ENCODE measurements at places on chromosomes 16 and 17.

DNA sequence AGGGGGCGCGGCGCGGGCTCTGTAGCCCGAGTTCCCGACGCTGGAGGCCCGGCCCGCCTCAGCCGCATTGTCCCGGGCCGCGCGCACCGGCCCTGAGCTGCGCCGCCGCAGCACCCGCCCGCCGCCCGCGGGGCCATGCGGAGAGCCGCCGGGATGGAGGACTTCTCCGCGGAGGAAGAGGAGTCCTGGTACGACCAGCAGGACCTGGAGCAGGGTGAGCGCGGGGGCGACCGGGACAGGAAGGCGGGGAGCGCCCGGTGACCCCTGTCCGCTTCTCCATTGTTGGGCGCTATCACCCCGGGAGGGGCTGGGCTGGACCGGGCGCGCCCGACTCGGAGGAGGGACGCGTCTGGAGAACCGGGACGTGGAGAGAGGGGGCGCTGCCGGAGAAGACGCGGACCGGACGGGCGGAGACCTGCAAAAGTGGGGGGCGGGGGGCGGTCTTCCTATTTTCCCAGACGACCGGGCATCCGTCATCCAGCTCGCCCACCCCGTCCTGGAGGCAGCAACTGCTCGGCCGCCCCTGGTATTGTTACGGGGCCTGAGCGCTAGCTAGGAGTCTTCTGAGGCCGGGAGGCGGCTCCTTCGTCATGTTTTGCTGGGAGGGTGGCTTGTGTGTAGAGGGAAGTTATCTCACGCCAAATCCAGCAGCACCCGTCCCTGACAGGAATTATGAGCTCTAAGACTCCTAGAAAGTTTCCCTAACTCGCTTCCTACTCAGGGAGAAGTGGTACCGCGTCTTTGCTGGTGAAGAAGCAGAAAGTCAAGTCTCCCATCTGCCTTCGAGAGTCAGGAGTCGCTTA lies 678 bp downstream of the CDR2L start:
- no peak for DNase-seq

DNA sequence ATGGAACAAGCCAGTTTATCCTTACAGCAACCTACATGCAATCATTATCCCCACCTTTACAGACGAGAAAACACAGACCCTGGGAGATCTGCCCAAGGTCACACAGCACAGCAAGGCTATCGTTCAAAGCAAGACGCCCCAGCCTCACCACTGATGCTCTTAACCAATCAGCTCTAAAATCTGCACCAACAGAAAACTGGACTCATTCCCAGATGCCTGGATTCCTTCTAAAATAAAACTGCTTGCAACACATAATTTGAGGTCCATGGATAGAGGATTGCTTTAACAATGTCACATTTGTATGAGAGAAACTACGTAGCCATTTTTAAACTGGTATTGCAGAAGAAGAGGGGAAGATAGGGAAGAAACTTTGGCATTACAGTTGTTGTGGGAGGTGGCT lies 6.8 kb downstream of the COTL1 start:
- DNase-seq: no peak

DNA sequence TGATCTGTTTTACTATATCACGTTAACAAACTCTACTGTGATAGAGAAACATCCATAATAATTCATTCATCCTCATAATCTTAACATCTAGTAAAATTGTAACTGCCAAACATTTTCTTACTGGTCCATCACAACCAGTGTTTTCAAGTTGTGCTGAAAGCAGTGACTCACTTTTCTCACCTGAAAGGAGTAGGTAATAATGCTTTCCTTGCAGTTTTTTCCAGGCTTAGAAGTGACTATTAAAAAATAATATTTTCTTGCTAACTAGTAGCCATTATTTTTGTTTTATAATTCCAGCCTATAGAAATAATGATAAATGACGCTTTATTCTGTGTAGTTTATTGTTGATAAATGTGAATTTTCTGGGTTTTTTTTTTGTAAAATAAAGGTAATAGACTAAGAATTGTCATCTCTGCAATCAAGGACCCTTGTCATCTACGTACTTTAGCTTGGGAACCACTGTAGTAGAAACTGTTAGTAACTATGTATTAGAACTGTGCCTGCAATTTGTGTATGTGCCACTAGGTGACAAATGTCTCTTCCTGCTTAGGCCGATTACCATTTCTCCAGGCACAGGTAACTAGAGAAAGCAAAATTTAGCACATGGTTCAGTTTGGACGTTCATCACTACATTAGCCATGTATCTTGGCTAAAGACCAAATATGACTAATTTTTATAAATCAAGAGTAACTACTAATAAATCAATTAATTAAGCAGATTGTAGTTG lies 409.4 kb upstream of the ERCC4 start:
- no peak for DNase-seq

DNA sequence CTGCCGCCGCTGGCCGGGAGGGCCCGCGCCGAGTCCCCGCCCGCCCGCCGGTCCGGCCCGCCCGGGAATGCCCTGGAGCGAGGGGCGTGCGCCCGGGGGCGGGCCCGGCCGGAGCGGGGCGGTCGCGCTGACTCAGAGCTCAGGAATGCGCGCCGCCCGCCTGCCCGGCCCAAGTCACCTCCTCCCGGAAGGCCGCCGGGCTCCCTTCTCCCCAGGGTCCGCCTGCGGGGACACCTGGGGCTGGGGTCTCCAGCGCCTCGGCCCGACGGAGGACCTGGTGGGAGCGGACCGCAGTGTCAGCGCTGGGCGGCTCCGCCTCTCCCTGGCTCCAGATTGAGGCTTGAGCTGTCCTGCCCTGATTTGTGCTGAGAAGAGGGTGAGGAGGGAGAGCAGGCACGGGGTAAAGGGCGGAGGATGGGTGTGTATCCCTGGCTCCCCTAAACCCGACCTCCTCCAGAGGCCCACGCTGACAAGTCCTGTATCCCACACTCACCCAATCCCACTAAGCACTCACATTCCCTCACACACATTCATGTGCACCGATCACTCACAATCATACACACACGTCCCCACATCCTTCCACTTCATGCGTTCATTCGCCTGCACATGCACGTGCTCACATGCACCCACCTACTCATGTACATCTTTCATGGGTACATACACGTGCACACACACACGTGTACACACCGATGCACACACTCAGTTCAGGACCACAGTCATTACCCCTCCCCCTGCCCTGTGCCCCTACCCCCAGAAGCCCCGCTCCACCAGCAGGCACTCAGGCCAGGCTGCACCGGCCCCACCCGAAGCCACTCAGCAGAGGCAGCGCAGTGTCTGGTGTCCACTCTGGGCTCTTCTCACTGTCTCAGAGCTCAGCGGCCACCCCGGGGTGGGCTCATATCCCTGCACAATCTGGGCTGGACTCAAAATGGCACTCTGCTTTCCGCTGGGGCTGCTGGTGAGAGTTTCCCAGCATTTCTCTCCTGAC lies at the start of gene RHBDF1:
RHBDF1 (minus strand) TSS at position 71 of the 988 bp plus-strand sequence. CDS start 7,616 bp downstream, outside the sequence.
- no peak for DNase-seq

GRCh38 chr17:76644995-76645394 lies 1.4 kb upstream of the ST6GALNAC1 start:
- no peak for DNase-seq

GRCh38 chr16:57623251-57624043 lies 5.0 kb upstream of the ADGRG1 start:
- no peak for DNase-seq

- no peak for DNase-seq
Measured at GRCh38 chr16:27993587-27993986, 69.9 kb downstream of the GSG1L start.

DNA sequence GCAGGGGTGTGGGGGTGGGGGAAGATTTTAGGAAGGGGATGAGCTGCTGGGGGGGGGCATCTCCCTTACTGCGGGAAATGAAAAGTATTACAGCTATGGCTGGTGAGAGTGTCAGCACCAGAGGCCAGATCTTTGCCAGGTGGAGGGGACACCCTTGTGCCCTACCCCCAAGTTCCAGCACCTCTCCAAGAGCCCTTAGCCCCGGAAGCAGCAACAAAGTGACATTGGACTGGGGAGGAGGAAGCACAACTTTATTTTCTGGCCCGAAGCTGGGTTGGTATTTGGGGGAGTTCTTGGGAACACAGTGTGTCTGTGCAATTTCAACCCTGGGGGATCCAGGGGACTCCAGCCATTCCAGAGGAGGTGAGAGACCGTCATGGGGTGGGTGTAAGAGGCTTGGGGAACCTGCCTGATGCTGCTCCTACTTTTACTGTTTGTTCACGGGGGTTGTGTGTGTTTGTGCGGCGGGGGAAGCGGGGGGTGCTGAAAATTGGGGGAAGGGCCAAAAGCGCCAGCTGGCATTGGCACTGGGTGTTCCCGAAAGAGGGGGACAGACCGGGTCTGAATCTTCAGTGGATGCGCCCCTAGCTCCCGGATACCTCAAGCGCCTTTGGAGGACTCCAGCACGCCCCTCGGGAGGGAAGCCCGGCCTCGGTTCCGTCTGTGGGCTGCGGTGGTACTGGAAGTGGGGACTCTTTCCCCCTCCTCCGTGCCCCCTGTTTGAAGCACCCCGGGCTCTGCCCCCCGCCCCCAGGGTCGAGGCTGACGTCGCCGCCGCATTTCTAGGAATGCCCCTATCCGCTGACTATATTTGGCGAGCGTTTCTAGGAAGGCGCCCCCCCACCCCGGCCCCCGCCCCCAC lies 230.3 kb downstream of the MRTFB start:
- peak; percentile 83 for DNase-seq

DNA sequence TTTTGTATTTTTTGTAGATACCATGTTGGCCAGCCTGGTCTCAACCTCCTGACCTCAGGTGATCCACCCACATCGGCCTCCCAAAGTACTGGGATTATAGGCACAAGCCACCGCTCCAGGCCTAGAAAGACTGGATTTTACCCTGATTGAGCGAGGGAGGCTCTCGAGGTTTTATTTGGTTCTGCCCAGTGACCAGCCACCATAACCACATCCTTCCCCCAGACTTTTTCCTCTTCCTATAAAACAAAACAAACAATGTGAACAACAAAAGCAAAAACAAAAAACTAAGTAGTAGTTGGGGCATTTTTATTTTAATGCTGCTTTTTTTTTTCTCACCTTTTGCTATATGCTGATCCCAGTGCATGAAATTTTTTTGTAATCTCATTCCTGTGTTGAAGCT lies 509.6 kb downstream of the MAF start:
- peak; percentile 44 for DNase-seq

DNA sequence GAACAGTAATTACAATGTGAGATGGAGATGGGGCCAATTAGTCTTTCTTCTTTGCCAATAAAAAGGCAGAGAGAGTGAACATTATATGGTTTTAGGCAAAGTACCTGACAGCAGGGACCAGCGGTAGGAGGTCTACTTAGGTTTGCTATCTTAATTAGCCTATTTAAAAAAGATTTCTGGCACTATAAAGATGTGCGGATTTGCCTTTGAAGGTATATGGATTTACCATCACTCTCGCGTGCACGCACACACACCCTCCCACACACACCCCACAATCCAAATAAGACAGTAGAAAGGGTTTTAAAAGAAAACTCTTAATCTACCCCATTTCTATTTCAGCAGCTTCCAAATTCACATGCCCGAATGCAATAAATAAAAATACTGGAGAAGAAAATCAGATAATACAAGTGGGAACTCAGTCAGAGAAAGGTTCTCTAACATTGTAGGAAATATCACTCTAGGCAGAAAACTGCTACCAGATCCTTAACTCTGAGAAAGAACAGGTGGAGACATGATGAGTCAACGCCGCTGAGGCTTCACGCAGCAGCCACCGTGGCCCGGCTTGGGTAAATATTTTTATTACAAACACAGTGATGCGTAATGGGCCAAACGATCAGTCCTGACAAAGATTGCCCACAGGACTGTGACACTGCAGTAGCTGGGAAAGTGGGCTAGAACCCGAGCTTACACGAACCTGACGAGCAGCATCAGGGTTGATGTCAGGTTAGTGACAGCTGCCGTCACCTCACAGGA lies 66.6 kb upstream of the AXIN2 start:
- no peak for DNase-seq

DNA sequence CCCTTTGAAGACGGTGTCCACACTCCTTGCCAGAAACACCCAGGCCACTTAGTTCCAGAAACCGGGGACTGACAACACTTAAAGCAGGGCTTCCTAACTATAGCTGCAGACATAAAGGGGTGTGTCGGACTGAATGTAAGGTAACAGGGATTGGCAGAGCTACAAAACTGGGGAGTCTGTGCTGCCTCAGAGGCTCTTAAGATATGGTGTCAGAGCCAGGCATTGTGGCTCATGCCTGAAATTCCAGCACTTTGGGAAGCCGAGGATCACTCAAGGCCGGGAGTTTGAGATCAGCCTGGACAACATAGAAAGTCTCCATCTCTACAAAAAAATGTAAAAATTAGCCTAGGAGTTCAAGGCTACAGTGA lies 14.2 kb upstream of the NLRC3 start:
- no peak for DNase-seq

DNA sequence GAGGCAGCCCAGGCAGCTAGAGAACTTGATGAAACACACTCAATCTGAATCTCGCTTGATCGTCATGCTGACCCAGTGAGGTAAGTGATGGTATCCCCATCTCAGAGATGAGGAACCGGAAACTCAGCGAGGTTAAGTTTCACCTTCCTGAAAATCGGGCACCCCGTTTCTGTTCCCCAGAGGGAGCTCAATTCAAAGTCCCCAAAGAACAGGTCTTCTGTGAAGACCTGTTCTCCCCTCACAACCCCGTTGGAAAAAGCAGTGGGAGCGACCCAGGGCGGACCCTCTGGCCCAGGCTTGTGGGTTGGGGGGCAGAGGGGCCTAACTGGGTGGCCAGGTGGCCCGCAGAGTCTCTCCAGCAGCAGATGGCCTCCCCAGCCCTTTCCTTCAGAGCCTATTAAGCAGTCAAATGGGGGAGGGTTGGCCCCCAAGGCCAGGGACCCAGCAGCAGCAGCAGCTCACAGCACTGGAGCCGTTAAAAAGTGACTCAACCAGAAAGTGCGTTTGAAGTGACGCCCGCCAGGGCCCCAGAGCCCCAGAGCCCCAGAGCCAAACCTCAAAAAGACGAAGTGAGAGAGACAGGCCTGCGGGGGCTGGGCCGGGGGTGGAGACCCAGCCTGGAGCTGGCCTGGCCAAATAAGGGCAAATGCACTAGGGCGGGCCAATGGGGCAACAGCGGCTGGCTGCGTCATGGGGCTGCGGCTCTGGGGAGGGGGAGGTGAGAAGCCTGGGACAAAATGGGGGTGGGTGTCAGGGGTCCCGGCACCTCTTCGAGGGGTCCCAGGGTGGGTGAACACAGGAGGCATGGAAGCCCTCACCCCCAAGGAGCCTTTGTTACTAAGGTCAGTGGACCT lies 9.2 kb upstream of the TSPOAP1 start:
- DNase-seq: peak; percentile 98

GRCh38 chr16:20344611-20345010 lies 7.9 kb downstream of the UMOD start:
- no peak for DNase-seq

- DNase-seq: no peak
Measured at GRCh38 chr17:32970281-32970680, 21.4 kb upstream of the SPACA3 start.

- DNase-seq: no peak
Measured at GRCh38 chr16:86975445-86975844, 341.7 kb downstream of the C16orf95 start.

Data from DND-41 (cell line).